Kasumi-1 (cell line): ENCODE measurements at places on chromosomes 12 and 14.

DNA sequence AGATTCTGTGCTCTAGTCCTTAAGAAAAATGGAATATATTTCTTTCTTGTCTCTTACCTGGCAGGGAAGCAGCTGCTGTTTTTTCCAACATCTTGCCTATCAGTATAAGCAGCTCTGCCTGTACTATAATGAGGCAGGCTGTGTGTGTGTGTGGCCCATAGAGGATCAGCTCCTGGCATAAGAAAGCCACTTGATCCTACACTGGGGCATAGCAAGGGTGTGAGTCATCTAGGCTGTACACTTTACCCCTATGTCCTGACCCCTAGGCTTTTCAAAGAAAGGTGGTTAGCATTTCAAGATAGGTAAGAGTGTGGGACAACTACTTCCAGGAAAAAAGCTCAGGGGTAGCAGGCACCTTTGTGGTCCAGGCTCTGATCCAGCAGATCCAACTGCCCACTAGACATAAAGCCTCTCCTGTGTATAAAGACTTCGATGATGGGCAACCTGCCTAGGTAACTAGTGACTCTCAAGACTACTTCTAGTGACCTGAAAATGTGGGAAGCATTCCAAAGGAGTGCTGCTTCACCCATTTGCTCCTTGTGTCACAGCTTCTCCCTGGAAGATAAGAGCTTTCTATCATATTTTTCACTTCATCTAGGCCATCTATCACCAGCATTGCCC, 4.9 kb upstream of the SENP1 start:
- no peak for DNase-seq

DNA sequence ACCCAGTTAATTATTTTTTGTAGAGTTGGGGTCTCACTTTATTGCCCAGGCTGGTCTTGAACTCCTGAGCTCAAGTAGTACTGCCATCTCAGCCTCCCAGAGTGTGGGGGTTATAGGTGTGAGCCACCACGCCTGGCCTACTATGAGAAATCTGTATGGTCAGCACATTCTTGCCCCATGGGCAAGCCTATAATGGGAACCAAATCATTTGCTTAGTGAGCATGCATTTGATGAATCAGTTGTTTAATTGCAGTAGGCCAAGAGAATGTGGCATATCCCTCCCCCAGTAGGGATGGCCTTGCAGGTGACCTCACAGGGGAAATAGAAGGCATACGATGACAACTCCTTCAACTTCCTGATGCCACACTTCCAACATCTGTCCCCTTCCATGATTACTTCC, 122.7 kb downstream of the DIP2B start:
- no peak for DNase-seq

DNA sequence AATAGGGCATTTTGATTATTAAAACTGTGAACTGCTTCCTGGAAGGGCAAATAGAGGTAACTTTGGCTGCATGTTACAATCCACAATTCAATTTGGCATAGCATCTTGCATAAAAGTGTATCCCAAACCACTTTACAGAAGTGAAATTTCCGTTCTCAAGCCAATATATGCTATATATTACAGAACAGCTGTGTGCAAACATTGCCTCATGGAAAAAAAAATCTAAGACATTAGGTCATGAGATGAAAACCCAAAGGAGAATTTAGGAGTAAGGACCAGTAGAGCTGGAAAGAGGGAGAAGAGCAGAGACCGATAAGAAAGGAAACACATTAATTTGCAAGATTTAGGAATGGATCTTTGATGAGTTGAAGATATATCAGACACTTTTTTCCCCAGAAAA, 239.2 kb downstream of the PAX9 start:
- no peak for DNase-seq

- no peak for DNase-seq
Observed at GRCh38 chr12:65632131-65632855, 192.0 kb upstream of the HMGA2 start.

DNA sequence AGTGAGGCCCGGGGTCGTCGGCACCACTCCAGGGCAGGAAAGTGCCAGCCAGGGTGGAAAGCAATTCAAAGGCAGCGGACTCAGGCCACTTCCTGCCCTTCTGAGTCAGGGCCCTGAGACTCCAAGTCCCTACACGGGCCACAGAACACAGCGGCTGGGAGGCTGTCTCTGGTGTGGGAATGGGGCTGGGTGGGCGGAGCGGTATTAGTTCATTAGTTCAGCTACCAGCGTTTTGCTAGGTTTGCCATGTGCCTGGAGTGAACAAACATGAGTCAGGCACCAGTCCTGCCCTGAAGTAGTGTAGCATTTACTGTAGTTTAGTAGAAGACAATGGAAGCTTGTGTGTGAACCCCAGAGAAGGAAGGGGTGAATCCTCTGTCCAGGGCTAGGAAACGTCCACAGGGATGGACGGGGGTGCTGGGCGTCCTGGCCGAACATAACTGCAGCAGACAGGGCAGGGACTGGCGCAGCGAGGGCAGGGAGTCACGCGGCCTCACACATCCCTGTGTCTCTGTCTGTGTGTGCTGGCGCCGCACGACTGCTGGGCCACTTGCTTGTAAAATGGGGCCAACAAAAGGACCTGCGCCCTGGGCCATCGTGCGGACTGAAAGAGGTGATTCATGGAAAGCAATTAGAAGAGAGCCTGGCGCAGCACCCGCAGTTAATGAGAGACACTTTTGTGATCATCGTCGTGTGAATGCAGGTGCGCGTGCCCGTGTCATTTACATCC, 186.4 kb upstream of the PRMT8 start:
- DNase-seq: no peak

GRCh38 chr14:99971941-99972747, 93.1 kb upstream of the EVL start:
- peak; percentile 23 for DNase-seq
